ENCODE measurements at places on chromosomes 12 and 14.
A peak's percentile ranks its signal among the peaks of the same experiment; 100 is the strongest.

GRCh38 chr12:52335598-52336262 lies 14.5 kb upstream of the KRT83 start:
- DNase-seq, result no peak

- no peak for DNase-seq
These were observed 49.9 kb downstream of the ITPR2 start for GRCh38 chr12:26783131-26783526.

DNA sequence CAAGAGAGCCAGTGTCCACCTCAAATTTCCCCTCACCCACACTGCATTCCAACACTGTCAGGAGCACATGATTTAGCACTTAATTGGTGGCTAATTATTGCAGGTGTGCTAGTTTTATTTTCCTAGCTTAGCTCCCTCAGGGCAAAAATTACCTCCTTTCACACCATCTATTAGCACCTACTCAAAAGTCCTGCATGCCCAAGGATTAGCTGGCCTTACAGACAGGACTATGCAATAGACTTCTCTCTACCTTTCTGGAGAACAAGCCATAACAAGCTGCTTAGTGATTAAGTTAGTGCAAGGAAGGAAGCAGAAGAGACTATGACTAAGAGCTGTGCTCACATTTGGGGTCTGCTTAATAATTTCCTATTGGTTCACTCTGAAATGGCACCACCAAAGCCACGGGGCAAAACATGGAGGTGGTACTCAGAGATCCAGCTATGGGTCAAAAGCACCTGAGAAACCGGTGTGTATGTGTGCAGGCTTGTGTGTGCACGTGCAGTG lies 69.5 kb downstream of the STON2 start:
- no peak for DNase-seq

DNA sequence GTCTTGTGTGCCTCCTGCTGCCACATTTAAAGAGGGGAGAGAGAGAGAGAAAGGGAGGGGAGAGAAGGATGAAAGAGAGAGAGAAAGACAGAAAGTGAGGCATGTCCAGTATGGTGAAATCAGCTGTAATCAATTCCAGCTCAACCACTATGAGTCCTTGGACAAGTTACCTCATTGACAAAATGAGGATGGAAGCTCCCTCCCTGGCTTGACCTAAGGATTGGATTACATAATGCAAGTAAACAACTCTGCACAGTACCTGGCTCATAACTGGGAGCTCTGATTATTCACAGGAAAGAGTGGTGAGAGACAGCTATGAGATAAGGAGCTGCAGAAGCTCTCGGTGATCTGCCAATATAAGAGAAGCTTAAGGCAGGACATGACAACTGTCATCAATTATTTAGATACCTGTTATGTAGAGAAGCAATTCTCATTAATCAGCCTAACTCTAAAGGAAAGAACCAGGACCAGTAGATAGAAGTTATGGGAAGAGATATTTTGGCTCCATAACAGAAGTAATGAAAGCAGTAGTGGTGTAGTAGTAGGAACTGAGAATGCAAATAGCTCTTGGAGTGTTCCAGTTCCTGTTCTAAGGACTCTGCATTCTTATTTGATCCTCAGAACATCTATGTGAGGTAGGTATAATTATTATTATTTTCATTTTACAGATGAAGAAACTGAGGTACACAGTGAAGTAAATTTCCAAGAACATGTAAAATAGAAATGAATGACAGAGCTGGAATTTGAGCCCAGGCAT lies 791.6 kb downstream of the DIO2 start:
- DNase-seq, result no peak

DNA sequence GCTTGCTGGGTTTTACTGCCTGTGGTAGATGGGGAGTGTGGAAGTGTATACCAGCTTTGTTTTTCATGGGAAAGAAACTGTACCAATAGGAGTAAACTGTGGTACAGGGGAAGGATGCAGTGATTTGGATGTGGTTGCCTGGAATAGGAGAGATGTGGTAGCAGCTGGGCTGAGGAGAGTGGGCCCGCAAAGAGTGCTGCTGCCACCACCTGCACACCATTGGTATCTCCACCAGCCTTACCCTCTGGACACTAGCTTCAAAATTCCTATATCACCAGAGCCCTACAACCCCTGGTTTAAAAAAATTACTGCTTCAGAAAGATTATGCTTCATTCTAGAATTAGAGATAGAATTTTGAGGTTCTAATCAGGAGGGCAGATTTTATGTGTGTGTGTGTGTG lies 53.6 kb downstream of the AKAP6 start:
- DNase-seq, result no peak

DNA sequence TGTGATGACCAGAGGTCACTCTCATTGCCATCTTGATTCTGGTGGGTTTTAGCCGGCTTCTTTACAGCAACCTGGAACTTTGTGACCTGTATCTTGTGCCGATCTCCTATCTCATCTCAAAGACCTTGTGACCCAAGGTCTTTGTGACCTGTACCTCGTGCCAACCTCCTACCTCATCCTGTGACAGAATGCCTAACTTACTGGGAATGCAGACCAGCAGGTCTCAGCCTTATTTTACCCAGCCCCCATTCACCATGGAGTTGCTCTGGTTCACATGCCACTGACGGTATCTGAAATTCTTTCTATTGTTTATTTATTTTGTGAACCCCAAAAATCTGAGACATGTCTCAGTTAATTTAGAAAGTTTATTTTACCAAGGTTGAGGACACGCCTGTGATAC lies 7.4 kb upstream of the HSPB8 start:
- no peak for DNase-seq

- DNase-seq, result no peak
These were observed 5.0 kb upstream of the CIROP start for GRCh38 chr14:23109769-23110168.

DNA sequence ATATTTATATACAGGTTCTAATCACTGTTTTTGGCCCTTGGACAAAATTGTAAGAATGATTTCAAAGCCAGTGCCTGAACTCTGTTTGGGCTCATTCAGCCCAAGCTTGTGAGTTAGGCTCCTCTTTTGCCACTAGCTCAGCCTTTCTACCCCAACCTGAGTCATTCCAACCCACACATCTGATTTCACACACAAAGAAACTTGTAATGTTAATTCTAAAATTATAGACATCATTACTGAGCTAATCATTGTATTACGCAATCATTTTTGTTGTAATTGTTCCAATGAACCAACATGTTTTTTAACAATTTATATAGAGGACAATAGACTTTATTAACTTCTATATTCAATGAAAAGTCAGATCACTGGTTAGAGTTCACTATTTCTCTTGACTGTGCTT lies 441.1 kb downstream of the ETNK1 start:
- DNase-seq, result no peak

GRCh38 chr14:72649603-72650227 lies 244.2 kb downstream of the DPF3 start:
- DNase-seq, result no peak

DNA sequence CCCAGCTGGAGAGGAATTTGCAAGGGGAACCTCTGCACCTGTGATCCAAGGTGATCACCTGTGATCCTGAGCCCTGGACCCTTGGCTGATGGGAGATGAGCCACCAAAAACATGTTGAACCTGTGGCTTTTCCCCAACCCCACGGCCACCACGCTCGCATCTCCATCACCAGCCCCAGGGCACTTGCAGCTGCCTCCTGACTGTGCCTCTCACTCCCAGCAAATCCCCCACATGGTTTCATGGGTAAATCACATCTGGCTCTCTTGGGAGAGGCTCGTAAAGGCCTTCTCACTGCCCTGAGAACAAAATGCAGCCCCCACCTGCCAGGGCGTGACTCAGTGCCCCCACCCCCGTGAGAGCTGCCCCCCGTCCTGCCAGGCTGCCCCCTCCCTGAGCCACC lies 76.0 kb downstream of the RFLNA start:
- no peak for DNase-seq

DNA sequence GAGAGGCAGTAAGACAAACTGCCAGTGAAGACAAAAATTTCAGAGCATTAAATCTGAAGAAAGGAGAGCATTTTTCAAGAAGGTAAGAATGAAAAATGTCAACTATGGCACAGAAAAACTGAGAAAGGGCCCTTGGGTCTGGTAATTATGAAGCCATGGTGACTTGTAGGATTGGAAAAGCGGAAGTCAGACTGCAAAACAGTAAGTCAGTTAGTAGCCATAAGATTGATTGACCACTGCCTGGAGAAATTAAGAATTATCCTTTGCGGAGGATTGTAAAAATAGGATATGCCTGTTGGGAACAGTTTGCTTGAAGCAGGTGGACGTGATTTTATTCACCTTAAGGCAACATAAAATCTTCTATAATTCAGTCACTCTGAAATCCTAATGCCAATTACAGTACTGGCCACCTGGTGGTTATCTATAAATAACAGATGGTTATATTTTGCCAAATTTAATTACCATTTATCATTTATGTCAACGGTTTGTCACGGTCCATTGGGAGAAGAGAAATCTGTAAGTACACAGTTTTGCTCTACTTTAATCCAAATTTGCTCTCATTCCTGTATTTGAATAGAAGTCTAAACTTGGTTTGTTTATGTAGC lies 127.1 kb upstream of the CNTN1 start:
- no peak for DNase-seq

- DNase-seq, result no peak
These were observed 42.3 kb downstream of the BORCS5 start for GRCh38 chr12:12399161-12399560.

DNA sequence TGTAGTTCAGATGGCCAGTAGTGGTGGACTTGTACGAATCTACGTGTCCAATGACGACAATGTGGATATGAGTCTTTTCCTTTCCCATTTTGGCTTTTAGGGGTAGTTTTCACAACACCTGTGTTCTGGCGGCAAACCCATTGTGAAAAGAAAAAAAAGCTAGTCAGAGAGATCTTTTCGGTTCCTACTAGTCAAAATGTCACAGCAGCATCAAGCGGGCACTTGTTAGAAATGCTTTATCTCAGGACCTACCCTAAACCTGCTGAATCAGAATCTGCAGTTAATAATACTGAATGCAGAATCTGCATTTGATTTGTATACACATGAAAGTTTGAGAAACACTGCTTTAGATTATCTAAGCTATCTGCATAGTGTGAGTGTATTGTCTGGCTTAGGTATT lies 18.3 kb downstream of the AEBP2 start:
- no peak for DNase-seq

DNA sequence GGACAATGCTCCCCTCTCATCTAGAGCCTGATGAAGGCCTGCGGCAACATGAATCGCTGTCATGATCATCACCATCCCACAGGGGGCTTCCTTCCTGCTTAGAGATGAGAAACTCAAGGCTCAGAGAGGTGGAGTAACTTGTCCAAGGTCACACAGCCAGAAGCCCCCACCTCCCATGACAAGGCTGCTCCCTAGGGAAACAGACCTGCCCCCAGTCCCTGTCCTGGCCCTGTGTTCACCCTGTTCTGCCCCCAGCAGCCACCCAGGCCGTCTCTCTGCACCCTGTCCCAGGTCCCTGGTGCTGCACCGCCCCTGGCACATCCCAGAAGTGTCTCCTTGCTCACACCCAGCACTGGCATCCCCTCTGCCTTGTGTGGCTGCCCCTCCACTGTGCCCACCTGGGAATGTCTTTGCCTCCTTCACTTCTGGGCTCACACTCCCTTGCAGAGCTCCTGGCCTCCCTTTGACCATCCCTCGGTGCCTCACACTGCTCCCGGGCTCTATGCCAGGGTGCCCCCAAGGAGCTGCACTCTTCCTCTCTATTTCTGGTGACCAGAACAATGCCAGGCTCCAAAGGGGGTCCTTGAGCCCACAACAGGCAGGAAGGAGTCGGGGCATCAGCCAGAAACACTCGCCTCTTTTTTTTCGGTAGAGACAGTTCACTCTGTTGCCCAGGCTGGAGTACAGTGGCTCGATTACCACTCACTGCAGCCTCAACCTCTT lies 70.5 kb downstream of the BCL11B start:
- no peak for DNase-seq

- no peak for DNase-seq
These were observed 1.1 kb upstream of the TRAF3 start for GRCh38 chr14:102775855-102776760.

GRCh38 chr14:90384543-90384911 lies 12.3 kb upstream of the CALM1 start:
- no peak for DNase-seq

DNA sequence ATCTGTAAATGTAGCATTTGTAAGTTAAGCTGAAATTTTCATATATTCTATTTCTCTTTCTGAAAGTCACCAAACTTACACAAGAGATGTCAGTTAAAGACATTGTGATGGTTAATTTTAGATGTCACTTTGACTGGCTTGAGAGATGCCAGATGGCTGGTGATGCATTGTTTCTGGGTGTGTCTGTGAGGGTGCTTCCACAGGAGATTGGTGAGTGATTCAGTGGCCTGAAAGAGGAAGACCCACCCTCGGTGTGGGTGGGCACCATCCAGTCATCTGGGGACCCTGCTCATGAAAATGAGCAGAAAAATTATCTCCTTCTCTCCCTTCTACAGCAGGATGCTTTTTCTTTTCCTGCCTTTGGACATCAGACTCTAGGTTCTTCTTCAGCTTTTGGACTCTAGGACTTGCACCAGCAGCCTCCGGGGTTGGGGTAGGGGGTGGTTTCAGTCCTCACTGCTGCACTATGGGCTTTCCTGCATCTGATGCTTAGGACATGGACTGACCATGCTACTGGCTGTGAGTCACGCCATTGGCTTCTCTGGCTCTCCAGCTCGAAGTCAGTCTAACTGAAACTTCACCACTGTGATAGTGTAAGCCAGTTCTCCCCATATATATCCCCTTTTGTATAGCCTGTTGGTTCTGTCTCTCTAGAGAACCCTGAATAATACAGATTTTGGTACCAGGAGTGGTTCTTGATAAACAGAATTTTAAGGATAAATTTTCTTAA lies 20.9 kb downstream of the PDE6H start:
- peak; percentile 1 for DNase-seq

DNA sequence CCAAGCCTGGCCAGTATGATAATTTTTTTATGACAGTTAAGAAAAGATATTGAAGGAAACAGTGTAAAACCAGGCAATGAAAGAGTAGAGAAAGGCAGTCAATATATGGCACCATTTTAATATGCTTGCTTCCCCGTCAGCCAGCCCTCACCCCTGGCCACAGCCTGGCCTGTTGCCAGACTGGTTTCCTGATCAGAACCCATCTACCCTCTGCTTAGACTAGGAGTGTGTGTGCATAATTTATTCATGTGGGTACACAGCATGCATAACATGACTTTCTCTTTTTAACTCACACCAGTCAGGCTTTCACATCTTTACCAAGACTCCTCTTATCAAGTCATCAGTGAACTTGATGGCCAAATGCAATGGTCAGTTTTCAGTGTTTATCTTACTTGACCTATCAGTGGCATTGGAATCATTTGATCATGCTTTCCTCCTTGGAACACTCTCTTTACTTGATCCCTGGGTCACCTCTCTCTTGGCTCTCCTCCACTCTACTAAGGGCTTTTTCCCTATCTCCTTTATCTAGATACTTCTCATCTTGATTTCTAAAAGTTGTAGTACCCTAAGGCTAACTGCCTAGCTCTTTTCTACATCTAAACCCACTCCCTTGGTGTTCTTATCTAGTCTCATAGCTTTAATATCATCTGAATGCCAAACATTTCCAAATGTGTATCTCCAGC lies 10.0 kb upstream of the GPR19 start:
- no peak for DNase-seq
